ENCODE measurements at places on chromosomes 6 and 20. TPM values are rescaled to one million over a fixed set of nuclear protein-coding genes. Genes with fewer than 3 reads are reported as not detected.
A peak's percentile ranks its signal among the peaks of the same experiment; 100 is the strongest.

Gene ZNF512B
- 16.5 TPM for total RNA-seq

Gene DCDC2
- total RNA-seq, result not detected

Gene EPPIN
- not detected for total RNA-seq

DNA sequence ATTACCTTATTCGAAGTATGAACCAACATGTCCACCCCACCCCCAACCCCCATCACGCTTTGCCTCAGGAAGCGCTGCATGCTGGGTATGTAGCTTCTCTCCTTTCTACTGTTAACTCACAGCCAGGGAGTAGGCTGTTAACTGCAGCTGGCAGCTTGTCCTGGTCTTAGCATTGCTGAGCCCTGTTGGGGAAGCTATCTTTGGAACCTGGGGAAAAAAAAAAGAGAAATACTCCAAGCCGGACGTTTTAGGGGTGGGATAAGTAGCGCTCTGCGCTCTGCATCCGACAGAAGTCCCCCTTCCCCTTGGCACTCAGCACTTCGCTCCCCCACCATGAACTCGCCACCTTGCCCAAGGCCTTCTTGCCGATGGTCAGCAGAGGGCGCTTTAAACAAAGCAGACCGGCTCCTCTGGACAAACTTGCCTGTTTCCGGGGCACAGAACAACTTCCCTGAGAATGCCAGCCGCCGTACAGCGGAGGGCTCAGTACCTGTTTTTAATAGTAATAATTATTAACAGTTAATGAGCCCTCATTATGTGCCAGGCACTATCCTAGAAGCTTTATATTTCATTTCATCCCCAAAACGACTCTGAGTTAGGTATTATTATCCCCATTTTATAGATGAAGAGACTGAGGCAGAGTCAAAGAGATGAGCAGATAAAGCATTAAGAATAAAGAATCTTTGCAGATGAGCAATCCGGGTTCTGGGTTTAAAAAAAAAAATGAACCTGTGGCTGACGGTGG lies 35.2 kb upstream of the MDFI start:
- peaks cover 6% of the 10 kb centered on the region for H3K4me1 ChIP-seq
- peak; percentile 77 for DNase-seq
- no peak overlapping the region for H3K27ac ChIP-seq
- H3K27me3 ChIP-seq, result no peaks in the 10 kb centered on the region

DNA sequence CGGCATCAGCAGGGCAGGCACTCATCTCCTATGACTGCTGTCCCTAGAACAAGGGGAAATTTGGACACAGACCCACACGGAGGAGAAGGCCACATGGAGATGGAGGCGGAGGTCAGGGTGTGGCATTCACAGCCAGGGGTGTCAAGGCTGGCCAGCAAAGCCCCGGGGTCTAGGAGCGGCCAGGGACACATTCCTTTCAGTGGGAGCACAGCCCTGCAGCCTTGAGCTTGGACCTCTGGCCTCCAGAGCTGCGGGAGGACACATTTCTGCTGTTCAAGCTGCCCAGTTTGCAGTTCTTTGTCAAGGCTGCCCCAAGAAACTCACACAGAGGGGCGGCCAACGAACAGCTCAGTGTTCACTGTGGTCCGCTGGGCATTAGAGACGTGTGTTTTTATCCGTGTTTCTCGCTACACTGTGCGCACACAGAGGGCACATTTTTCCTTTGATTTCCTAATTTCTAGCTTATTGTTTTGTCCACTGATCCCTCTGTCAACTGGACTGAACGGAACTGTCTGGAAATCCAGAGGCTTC lies 93.4 kb upstream of the MPC1 start:
- no peaks in the 10 kb centered on the region for H3K36me3 ChIP-seq
- no peaks in the 10 kb centered on the region for H3K27me3 ChIP-seq
- no peaks in the 10 kb centered on the region for H3K4me1 ChIP-seq

All from activated CD4-positive, alpha-beta memory T cell treated with anti-CD3 and anti-CD28 coated beads, Interleukin-2, amount 10 ng/mL, durations not matched to agents 7 days and 5 days (primary cell).